ENCODE measurements at places on chromosomes 12 and 14.

DNA sequence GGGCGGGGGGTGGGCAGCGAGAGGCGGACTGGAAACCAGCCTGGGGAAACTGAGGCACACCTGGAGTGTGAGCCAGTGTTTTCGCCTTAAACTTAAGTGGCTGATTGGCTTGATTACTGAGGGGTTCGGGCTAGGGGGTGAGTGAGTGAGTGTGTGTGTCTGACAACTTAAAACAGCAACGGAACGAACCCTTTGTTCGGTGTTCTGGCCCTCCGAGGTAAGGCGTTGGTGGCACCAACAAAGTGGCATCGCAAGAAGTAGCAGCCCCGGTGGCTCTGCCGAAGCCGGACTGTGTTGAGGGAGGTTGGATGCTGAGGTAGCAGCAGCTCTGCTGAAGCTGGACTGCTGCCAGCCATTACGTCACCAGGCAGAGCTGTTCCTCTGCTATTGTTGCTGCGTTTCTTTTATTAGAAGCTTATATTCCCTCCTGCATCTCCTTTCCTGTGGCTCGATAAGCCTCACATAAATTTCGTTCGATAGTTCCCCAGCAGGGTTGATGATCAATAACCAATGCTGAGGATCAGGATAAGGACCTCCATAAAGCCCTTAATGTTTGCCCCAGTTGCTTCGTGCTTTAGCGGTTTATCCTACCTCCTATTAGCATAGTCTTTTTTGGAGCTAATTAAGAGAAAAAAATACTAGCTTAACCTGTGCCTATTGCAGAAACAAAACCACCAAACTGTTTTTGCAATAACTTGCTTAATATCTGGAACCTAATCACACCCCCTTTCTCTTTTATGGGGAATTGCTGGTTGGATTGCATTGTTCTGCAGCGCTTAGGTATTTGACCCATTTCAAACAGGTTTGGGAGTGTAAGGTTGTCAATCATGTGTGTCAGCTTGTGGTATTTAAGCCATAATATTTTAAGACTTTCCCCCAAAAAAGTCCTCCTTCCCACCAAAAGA is 1.3 kb downstream of the GPR137C start:
- DNase-seq, result peak; percentile 84

- DNase-seq, result no peak
Observed at GRCh38 chr12:94247246-94247645, 98.9 kb downstream of the PLXNC1 start.

- peak; percentile 61 for DNase-seq
Observed at GRCh38 chr14:65255029-65255545, 152.8 kb upstream of the MAX start.

DNA sequence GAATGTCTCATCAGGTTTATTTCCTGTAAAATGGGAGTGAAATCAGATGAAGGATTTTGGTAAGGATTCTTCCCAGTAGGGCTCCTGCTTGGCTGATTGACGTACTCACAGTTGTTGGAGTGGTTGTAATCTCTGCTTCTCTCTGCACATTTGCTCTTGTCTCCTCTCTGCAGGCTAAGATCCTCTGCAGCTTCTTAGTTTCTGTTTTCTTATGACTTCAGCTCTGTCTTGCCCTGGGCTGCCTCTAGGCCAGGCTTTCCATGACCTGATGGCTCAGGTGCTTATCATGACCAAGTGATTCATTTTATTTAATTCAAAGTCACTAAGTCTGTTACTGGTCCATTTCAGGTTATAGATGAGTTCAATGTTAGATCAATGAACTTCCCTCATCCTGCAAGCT is 394.5 kb upstream of the DDHD1 start:
- DNase-seq, result no peak

DNA sequence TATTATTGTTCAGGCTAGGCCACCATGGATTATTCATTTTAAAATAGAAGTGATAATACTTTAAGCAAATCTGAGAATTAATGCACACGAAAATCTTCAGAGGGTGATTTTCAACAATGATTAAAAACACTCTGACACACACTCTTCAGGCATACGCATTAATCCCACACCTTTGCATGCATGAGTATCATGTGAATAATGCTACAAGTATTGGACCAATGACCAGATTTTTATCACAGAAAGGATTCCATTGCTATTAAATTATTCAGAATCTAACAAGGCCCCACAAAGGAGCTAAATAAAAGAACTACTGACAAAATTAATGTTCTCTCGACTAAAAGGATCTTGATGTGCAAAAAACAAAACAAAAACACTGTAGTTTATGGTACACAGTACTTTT is 11.1 kb downstream of the EPS8 start:
- DNase-seq, result peak; percentile 52

DNA sequence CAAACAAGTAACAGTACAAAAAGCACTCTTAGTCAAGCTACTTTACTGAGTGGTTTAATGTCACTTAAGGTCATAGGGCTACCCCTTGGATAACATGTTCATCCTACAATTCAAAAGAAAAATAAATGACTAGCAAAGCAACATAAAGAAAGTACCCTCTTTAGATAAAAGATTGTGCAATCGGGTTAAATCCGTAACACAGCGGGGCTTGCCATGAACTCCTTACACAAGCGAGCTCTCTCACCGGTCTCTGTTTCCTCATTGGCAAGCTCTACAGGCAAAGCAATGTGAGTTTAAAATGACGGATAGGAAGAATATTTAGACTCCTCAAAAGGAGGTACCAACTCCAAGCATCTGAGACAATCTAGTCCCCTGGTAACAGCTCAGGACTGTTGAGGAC is 140.6 kb downstream of the EGLN3 start:
- DNase-seq, result no peak

DNA sequence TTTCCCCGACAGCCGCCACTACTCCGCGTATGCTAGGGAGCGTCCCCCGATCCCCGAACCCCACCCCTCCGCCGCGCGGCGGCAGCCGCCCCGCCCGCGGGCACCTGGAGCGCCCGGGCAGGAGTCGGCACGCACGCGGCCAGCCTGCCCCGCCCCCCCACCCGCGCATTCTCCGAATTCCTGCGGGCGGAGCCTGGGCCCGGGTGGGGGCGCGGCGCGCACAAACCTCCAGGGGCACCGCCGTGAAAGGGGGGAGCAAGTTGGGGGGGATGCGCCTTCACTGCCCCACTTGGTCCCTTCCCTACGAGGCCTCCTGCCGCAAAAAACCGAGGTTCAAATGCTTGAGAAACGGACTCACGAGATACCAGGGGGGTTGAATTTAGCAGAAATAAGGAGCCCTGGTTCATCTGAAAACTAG is 1.7 kb downstream of the AJUBA start:
- peak; percentile 71 for DNase-seq
